ENCODE measurements at places on chromosomes 1 and 21. TPM values are rescaled to one million over a fixed set of nuclear protein-coding genes. Genes with fewer than 3 reads are reported as not detected.

DNA sequence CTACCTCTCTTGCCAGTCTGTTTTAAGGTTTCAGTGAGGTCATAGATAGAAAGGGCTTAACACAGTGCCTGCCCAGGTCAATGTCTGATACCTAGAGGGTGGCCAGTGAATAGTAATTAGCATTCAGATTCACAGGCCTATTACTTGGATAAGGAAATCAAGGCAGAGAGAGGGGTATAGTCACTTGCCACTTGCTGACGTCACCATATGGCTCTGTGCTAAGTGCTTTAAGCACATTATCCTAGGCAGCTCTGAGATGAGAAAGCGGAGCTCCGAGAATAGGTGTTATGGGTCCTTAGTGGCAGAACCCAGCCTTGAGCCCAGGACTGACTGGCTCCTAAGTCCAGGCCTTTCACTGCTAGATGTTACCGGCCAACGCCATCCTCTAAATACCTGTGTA, 51.5 kb upstream of the DAB1 start:
- no peak for DNase-seq

LIN28A gene
- total RNA-seq: not detected

GRCh38 chr1:153231785-153232184, 14.4 kb downstream of the PRR9 start:
- DNase-seq: no peak

DNA sequence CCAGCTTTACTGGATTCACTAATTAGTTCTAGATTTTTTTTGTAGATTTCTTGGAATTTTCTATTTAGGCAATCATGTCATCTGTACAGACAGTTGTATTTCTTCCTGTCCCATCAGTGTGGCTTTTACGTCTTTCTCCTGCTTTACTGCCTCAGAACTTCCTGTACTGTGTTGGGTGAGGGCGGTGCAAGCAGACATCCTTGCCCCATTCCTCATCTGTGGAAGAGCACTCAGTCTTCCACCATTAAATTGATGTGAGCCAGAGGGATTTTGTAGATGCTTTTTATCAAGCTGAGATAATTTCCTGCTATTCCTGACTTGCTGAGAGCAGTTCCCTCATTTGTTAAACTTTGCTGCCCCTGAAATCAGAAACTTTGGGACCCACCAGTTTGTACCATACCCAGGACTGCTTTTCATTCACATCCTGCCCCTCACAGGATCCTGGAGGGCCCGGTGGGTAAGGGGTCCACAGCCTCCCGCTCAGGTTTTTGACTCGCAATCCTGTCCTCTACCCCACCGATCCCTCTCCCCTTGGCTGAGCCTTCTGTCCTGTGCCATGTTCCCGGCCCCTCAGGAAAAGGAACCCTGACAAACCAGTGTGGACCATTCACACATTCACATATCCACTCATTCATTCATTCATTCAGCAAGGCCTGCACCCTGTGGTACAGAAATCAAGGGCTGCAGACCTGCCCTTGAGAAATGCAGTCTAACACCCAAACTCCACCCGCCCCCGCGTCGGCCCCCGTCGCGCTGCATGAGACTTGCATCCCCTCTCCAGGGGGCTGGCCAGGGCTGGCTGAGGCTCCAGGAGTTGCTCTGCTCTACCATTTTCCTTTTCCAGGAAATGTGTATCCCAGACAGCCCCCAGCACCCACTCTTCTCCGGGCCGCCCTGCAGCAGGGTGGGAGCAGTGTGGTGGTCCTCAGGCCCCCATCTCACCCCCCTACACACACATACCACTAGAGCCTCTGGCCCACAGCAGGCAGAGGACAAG, 246.5 kb upstream of the VAMP3 start:
- DNase-seq: no peak

DNA sequence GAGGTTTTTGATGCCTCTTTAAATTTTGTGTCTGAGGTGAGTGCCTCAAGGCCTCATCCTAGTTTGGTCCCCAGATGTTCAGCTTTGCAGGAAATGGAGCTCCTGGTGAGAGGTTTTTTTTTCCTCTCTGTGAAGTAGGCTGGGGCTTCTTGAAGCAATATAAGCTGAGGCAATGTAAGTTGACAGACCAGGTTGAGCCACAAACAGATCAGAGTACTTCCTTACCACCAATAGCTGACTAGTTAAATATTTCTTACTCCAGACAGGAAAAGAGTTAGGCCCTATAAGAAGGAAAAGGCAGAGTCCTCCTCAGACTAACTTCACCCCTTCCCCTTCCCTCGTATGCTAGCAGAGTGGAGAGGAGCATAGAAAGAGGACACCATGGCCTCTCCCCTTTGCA, 341.0 kb downstream of the LMO4 start:
- DNase-seq: no peak
